ENCODE measurements at places on chromosomes 7 and 10.

DNA sequence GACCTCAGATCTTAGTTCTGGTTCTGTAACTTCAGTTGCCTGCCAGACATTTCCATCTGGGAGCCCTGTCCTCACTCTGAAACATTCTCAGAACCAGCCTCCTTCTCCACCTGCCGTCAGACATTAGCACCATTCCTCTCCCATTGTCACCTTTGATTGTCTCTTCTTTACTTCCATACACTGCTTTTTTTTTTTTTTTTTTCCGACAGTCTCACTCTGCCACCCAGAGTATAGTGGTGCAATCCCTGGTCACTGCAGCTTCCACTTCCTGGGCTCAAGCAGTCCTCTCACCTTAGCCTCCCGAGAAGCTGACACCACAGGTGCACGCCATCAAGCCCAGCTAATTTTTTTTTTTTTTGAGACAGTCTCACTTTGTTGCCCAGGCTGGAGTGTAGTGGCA lies 21.1 kb upstream of the HIPK2 start:
- DNase-seq: no peak

- no peak for DNase-seq
Measured at GRCh38 chr7:26861050-26861449, 3.3 kb downstream of the SKAP2 start.

DNA sequence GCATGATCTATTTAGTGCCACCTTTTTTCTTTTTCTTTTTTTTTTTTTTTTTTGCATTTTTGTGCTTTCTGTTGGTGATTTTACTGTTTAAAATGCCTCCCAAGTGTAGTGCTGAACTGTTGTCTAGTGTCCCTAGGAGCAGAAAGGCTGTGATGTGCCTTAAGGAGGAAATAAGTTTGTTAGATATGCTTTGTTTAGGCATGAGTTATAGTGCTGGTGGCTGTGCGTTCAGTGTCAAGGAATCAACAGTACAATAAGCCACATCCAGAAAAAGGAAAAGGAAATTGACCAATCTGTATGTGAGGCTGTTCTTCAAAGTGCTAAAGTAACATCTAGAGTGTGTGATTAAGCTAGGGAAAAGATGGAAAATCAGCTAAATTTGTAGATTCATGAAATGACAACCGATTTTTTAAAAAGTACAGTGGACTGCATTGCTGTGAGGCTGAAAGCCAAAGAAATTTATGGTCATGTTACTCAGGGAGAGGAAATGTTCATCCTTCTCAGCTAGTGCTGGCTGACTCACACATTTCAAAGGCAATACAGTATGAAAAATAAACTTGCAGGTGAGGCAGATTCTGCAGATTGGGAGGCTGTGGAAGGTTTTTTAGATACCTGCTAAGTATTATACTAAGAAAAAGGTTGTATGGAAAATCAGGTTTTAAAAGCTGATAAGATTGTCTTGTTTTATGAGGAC lies 122.7 kb upstream of the ADCY1 start:
- no peak for DNase-seq

- DNase-seq: no peak
Measured at GRCh38 chr10:57222129-57222528, 861.1 kb upstream of the ZWINT start.

DNA sequence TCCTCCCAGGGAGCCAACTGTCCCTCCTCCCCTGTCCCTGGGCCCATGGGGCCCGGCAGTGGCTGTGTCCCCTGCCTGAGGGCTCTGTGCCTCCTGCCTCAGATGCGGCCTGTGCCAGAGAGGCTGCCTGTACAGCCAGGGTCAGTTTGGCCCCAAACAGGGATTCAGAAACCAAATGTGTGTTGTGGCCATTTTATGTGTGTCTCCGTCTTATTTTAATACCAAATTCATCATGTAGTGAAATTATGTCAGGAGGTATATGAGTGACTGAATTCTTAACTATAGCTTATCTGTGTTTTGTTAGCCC lies 114.8 kb downstream of the NT5C2 start:
- DNase-seq: no peak

GRCh38 chr7:42552227-42552626 lies 315.2 kb upstream of the GLI3 start:
- DNase-seq: no peak

All from NCI-H1048 (cell line).